Stimulated activated CD4-positive, alpha-beta T cell treated with anti-CD3 and anti-CD28 coated beads, Interleukin-12 subunit alpha, Interleukin-12 subunit beta, amount 100 ng/mL, for 4 hours (primary cell): ENCODE measurements at places on chromosomes 7 and 10.

DNA sequence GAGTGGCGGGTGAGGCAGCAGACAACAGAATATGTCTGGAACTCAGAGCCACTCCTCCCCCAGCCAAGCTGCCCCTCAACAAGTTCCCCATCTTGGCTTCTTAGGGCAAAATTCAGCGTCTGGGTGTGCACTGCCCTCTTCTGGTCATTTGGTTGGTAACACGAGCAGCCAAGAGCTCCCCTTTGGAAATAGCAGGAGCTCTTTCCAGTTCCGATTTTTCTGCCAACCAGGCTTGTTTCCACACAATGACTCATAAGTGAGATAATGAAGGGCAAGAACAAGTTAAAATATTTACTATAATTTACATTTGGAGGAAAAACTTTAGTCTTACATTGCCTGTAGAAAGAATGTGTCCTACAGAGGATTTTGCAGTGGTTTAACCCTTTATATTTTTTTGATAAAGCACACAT lies 70.5 kb downstream of the ADCYAP1R1 start:
- peak; percentile 10 for DNase-seq

DNA sequence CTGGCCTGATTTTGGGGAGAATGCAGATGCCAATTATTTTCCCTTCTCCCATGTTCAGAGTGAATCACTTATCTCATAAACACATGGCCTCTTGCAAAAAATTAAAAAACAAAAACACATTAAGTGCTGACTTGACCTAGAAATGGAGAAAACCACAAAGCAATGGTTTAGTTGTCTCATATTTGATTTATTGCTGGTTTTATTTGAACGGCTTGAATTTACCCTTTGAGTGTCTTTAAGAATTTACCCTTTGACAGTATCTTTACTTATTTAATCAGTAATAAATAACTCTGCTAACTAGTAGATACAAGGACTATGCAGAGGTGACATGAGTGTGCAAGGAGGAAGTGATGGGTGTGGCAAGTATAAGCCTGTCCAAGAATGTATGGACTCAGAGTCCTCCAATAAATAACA lies 68.1 kb upstream of the GSDME start:
- no peak for DNase-seq

DNA sequence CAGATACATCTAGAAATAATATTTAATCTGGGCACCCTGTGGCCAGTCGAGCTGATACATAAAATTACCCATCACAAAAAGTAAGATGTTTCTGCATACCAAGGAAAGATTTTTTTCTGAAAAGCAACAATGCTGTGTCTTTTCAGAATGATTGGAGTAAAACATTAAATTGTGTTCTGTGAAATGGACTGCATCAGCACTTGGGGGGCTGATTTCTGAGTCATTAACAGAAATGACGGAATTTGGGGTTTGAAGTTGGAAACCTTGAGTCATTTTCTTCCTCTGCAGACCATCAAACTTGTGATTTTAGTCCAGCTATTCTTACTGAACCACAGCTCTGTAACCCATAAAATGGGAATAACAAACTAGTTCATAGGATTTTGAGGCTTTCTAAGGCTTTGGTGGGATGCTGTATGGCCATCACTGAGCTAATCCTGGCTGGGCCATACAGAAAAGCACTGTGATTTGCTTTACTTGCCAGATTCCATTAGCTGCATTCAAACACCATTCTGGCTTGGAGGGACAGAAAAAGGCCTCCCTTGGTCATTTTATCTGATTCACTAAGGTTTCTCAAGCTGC lies 739.4 kb upstream of the IGFBP3 start:
- no peak for DNase-seq

DNA sequence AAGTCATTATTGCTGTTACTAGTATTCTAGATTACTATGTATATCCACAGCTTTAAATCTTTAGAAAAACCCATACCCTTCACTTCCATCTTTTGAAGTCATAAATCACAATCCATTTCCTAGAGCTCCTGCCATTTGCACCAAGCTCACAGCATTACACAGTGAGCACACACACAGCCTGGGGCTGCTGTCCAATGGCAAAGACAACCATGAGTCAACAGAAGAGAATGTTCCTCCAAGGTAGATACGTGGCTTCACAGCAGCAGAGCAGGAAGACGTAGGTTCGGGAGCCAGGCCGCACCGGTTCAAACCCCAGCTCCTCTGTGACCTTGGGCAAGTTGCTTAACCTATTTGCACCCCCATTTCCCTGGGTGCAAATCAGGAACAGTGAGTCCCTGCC lies 234.6 kb downstream of the DIP2C start:
- no peak for DNase-seq

GRCh38 chr10:30639946-30640786 lies 10.6 kb upstream of the LYZL2 start:
- no peak for DNase-seq

- DNase-seq, result no peak
Observed at GRCh38 chr7:112159351-112159750, 46.8 kb downstream of the DOCK4 start.

DNA sequence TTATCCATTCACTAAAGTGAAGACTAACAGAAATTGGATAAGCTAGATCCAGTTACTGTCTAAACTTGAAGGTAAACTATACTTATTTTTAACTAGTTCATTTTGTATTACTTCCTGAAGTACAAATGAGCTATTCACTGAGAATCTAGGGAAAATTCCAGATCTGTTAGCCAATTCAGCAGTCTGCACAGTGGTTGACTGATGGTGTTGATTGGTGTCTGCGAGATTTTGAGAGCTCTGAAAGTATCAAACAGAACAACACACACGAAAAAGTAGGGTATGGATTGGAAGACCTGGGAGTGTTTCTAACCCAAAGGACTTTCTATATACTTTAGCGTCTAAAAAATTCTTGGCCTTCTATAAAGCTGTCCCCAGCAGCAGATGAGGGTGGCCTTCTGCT lies 33.6 kb upstream of the AGR2 start:
- DNase-seq, result no peak

- DNase-seq, result no peak
Observed at GRCh38 chr7:157589680-157590079, 252.9 kb downstream of the DNAJB6 start.

- peak; percentile 83 for DNase-seq
Observed at GRCh38 chr10:78047314-78047891, 13.7 kb downstream of the RPS24 start.

GRCh38 chr10:43205681-43206390 lies 61.0 kb downstream of the RASGEF1A start:
- no peak for DNase-seq

DNA sequence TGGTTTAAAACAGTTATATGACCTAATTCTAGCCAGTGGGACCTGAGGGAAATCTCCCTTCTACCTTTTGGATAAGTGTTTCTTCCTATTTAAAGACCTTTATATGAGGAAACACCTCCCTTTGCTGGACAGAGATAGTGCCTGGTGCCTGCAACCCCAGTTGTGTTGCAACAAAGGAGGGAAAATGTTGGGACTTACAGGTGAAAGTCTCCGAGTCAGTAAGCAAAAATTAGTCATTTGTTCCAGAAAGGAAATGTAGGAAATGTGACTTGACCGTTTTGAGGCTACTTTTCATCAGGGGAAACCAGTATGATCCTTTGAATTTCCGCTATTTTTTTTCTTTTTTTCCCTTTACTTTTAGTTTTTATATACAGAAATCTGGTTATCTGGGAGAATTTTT lies 165.5 kb downstream of the DKK1 start:
- DNase-seq, result no peak

- no peak for DNase-seq
Observed at GRCh38 chr7:116843378-116843777, 19.0 kb upstream of the CAPZA2 start.

GRCh38 chr7:138667535-138668228 lies 33.5 kb downstream of the SVOPL start:
- DNase-seq, result no peak

GRCh38 chr10:19944911-19945663 lies 128.9 kb downstream of the PLXDC2 start:
- DNase-seq, result no peak

DNA sequence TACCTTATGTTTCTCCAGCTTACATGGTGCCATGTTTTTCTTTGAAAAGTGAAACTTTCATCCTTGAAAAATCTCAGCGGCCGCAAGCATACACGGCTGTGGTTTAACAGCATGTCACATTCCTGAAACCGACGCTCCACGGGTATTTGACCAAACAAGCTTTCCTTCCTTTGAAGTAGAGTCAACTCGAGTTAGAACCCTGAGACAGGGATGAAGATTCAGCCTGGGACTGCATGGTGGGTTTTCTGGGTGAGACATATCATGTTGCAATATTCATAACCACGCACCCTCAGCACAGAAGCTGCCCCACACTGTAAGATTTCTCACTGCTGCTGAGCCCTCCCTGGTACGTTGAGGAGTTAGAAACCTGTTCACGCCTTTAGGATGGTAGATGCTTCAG lies 8.1 kb downstream of the CYP26A1 start:
- no peak for DNase-seq

- no peak for DNase-seq
Observed at GRCh38 chr7:12475362-12476063, 71.8 kb upstream of the VWDE start.

GRCh38 chr7:30510124-30511075 lies 5.8 kb upstream of the GGCT start:
- DNase-seq, result no peak

DNA sequence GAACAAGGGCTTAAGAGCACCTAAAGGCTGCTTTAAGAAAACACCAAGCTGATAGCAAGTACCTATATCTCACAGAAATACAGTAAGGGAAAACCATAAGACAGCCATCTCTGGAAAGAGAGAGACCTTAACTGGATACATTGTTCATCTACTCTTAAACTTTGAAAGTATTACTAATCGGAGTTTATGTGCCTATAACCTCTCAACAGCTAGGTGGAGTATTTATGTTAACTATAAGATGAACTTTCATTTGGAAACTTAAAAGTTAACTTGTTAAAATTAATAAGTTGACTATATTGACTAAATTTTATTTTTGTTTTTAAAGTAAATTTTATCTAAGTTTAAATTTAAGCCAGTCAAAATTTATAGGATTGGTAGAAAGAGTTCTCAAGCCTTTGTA lies 90.6 kb downstream of the USP6NL start:
- DNase-seq, result no peak

- DNase-seq, result no peak
Observed at GRCh38 chr10:11725912-11726311, 16.3 kb upstream of the ECHDC3 start.

DNA sequence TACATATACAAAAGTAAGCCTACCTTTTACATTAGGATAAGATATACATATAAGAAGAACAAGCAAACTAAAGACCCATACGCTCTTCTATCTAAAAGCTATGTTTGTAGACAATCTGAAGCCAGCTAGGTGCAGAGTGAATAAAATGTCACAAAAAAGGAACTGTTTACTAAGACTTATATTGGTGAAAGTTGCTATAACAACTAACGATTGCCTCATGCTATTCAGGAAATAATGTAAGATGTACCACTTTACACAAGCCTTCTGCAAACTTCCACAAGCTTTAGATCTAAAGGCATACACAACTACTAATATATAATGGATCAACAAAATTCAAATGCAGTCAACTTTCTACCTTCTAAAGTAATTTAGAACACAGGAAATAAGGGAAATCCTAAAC lies 175.1 kb downstream of the SRPK2 start:
- no peak for DNase-seq

GRCh38 chr7:48595756-48596155 lies 328.6 kb upstream of the CDC14C start:
- DNase-seq, result no peak

- DNase-seq, result no peak
Observed at GRCh38 chr10:117000580-117000979, 4.4 kb downstream of the SHTN1 start.

DNA sequence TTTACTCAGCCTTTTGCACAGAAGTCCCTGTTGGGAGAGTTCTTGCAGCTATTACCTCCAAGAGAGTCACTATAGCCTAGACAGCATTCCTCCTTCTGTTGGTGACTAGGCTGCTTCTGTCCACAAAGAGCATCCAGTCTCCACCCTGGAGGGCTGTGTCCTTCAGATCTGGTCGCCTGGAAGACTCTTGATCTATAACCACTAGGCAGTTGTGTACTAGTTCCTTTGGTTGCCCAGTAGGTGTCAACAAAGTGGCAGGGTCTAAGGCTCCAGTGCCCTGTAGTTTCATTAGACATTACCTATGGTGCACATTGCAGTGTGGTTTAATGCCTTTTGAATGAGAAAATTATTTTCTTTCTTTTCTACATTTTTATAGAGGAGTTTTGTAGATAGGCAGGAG lies 11.3 kb upstream of the AKR1C2 start:
- DNase-seq, result no peak

DNA sequence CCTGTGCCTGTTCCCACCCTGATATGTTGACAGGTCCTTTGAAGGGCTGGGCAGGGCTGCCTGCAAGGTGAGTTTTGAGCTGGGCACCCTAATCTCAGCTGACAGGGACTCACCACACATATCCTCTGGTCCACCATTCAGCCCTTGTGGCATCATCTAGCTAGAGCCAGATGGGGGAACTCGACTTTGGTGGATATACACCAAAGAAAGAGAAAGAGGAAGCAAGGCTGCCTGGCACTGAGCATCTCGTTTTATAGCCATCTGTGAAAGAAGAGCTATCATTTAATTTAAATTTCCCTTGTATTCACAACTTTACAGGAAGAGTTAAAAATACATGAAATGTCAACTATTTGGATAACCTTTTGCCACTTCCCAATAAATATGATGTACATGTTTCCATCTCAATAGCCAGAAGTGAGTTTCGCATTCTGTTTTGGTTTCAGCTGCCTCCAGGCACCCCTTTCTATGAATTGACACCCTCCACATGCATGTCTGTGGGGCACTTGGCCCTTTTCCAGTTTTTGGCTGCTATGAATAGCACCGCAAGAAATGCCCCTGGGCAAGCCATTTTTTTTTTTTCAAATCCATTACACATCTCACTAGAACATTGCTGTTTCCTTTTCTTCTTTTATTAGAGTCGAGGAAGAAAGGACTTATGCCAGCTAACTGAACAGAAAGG lies 22.9 kb upstream of the GRB10 start:
- no peak for DNase-seq

GRCh38 chr7:909358-910329 lies 33.3 kb downstream of the GET4 start:
- no peak for DNase-seq

- no peak for DNase-seq
Observed at GRCh38 chr10:43156590-43157341, 18.5 kb downstream of the CSGALNACT2 start.
